ENCODE measurements at places on chromosomes 7 and 10.

- DNase-seq: no peak
Measured at GRCh38 chr10:43194266-43194665, 56.0 kb downstream of the CSGALNACT2 start.

DNA sequence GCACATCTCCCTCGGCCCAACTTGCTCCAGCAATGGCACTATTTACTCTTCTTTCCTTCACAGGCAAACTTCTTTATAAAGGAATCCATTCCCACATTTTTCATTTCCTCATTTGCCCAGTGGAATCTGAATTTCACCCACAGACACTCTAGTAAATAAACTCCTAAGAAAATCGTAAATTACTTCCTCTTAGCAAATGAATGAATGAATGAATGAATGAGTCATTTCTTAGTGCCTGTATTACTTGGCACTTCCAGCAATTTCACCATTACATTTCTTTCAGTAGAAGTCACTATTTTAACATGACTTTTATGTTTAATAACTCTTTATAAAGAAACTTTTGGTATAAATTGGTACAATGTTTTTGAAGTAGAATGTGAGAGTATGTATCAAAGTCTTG lies 55.7 kb downstream of the DDC start:
- DNase-seq: no peak

- no peak for DNase-seq
Measured at GRCh38 chr10:123614888-123615287, 51.3 kb upstream of the GPR26 start.

DNA sequence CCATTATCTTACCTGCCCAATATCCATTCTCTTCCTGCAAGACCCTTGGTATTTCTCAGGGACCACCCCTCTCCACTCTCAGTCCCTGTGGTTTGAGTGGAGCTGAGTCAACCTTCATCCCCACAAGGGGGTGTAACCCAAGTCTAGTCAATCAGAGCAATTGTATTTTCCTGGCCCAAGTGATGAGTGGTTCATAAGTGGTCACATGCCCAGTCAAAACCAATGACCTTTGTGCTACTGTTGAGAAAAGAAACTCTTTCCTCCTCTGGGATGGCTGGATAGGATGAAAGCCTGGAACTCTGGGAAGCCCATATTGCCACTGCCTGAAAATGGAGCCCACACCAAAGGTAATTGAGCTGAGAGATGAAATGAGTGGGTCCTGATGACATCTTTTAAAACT lies 93.6 kb downstream of the SNX10 start:
- no peak for DNase-seq

GRCh38 chr10:61279400-61279799 lies 173.8 kb downstream of the TMEM26 start:
- DNase-seq: no peak

GRCh38 chr10:108582387-108582786 lies 1340.9 kb downstream of the XPNPEP1 start:
- no peak for DNase-seq

DNA sequence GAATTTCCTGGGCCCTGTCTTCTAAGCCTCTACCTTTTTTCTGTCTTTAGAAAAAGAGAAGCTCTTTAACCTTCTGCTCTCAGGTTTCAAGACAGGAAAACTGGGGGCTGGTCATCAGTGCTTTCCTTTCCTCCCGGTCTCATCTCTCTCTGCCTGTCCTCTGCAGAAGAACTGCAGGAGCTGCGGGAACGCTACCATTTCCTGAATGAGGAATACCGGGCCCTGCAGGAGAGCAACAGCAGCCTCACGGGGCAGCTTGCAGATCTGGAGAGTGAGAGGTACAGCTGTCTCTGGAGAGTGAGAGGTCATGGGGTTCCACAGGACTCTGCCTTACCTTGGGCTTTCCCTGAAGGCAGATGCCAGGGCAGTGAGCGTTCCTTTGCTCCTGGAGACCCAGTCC lies 12.7 kb downstream of the CCDC136 start:
- no peak for DNase-seq

GRCh38 chr10:75398200-75398691 lies 3.3 kb downstream of the ZNF503 start:
- no peak for DNase-seq

DNA sequence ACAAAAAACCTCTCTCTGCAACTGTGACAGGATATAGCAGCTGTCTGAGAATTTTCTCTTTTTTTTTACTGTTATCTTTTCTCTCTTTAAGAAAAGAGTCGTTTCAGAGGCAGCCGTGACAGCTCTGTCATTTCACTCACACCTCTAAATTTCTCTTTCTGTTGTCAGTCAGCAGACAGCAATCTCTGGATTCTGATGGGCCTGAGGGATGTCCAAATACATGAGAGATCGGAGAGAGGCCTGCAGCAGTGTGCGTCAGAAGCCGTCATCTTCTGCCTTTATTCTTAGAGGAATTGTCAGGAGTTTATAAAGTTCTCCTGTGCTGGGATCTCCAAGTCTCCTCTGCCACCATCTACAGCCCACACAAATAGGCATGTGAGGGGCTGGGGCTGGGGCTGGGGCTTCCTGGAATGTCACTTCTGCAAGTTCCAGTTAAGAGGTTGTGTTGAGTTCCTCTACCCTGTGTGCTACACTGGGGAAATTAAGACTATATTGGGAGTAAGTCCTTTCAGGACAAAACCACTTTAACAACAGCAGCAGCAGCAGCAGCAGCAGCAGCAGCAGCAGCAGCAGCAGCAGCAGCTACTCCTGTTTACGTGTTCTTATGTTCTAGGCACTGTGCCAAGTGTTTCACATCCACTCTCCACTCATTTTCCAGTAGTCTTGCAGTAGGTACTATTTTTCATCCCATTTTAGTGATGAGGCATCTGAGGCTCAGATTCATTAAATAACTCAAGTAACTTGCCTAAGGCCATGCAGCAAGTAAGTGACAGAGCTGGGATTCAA lies 541.3 kb downstream of the LRMDA start:
- no peak for DNase-seq

DNA sequence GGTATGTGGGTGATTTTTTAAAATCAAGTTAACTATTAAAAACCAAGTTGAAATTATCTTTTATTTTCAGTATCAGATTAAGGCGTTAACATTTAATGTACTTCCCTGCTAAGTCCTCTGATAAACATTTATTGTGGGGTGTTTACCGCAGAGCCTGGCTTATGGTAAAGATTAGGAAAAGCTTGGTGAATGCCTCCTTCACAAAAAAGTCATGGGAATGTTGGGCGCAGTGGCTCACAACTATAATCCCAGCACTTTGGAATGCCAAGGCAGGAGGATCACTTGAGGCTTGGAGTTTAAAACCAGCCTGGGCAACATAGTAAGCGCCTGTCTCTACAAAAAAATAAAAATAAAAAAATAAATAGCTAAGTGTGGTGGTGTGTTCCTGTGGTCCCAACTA lies 53.3 kb downstream of the WAC start:
- no peak for DNase-seq

DNA sequence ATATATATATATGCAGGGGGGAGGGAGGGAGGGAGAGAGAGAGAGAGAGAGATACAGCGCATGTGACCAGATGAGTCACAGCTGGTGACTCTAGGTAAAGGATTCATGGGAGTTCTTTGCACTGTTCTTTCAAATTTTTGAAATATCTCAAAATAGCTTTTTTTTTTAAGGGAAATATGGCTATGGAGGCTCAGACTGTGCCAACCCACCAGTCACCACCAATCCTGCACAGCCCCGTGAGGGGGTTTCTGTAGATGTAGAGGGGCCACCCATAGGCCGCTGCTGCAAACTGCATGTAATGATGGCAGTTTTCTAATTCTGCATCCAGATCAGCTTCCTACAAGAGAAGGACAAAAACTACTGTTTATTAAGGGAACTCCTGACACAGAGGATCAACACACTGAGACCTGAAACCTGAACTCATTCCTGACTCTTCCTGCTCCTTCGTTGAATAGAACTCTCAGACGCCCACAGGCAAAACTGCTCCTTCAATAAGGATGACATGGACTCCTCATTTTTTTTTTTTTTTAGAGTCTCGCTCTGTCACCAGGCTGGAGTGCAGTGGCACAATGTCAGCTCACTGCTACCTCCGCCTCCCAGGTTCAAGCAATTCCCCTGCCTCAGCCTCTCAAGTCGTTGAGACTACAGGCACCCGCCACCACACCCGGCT lies 17.3 kb downstream of the DAGLB start:
- DNase-seq: no peak

DNA sequence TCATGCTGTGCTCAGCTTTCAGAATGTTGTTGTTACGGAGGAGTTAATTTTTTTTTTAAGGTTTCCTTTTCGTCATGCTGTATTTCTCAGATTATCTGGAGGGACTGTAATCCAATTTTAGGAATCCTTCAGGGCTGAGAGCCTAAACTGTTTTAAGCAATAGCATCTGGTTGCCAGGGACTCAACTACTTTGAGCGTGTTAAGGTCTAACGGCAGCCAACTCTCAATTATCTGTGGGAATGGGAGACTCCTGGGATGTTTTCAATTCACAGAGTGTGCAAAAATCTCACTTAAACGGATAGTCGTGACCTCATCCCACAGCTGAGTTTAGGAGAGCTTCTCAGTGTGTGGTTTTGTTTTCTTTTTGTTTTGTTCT lies 291.7 kb downstream of the AUTS2 start:
- no peak for DNase-seq

DNA sequence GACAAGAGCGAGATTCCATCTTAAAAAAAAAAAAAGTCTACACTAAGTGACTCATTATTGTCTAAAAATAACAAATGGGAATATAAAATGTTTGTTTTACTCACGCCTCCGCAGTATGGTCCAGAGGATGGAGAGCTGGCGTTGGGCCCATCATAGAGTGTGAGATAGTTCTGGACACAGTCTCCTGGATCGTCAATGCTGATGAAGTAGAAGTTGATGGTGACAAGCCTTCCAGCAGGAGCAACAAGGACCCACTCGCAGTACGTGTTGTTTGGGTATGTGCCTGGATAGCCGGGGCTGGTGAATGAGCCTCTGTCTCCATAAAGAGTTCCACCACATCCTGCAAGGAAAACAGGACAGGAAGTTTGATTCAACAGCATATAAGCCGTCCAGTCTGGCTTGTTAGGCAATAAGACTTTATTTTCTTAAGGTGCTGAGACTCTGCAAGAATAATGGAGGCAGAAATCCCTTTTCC lies 11.5 kb upstream of the RSU1 start:
- no peak for DNase-seq

DNA sequence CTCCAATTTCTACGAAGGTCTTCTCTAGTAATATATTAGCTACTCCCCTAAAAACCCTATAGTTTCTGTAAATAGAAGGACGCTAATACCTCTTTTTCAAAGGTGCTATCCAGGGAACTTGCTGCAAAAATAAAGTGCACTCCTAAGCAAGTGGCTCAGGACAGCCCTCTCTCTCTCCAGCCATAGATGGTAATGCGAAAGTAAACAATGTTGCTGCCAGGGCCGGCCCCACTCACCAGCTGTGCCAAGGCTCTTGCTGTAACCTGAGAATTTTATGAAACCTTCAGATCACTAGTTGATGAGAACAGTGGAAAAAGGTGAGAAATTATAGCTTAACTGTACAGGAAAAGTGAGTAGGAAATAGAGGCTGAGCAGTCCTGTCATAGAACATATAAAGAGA lies 10.9 kb upstream of the TAS2R39 start:
- DNase-seq: no peak

DNA sequence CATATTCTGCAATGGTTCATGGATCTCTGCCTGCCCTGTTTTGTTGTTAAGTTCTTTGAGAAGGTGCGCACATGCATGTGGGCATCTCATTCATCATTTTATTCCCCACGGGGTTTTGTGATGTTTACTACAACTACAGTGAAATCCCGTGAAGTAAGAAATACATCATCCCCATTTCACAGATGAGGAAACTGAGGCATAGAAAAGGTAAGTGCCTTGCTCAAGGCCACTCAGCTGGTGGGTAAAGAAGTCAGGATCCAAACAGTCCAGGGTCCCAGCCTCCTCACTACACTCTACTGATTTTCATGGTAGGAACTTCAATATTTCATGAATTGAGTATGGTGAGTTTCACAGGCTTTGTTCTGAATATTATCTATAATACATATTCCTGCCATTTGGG lies 72.6 kb downstream of the CYP26A1 start:
- DNase-seq: no peak

- no peak for DNase-seq
Measured at GRCh38 chr10:95324436-95325268, 33.8 kb upstream of the PDLIM1 start.

- DNase-seq: no peak
Measured at GRCh38 chr10:35216303-35216905, 89.8 kb downstream of the CREM start.

- DNase-seq: no peak
Measured at GRCh38 chr10:62356447-62356846, 17.7 kb upstream of the ZNF365 start.

GRCh38 chr7:100679927-100680575 lies 6.5 kb downstream of the GNB2 start:
- peak; percentile 19 for DNase-seq

DNA sequence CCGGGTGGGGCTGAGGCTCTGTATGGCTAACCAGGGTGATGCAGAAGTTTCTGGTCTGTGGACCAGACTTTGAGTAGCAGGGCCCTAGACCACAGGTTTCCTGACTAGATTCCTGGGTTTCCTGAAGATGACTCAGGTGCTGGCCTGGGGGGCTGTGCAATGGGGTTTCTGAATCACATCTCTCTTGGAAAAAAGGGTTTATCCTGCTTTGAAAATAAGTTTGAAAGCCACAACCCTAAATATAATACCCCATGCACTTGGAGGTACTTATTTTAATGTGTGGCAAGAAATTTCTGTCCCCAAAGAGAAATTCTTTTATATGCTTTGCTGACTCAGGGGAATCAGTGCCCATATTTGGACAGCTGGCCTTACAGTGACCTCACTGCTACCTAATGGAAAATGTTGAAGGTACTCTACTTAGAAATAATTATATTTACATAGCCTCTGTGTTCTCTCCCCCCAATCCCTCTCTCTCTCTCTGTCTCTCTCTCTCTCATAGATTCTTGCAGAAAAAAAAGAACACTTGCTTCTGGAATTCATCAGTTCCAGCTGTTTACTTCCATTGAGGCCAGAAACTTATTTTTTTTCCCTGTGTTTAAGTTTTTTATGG lies 184.4 kb upstream of the LYZL2 start:
- no peak for DNase-seq

DNA sequence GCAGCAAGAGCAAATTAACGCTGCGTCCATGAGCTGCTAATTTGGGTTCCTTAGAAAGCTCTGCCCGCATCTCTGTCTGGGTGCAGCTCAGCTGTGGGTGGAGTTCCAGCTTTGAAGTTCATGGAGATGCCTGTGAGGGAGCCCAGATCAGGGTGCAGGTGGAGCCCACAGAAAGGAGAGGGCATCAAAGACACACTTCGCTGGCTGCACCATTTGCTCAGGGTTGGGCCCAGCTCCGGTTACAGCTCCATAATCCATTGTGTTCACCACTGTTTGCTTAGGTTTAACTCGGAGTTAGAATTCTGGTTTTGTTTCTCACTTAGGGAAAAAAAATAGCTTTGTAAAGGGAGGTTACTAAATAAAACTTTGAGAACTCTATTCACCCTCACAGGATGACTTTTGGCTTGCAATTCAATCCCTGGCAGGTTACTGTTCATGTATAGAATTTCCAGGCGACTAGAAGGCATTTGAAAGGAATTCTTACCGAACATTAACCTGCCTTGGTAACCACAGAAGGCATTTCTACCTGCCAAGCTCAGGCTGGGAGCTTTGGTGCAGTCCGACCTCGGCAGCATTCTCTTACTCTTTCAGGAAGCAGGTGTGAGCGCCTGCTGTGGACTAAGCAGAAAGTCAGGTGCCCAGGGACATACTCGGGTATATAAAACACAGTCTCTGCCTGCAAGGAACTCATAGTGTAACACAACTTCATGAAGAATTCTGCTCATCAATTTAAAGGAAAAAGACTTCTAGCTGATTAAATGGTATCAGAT lies 179.5 kb upstream of the RNF32 start:
- no peak for DNase-seq

Measured in GM12892 (cell line).